Epithelial cell of esophagus (primary cell): ENCODE measurements at places on chromosomes 1 and 21.

DNA sequence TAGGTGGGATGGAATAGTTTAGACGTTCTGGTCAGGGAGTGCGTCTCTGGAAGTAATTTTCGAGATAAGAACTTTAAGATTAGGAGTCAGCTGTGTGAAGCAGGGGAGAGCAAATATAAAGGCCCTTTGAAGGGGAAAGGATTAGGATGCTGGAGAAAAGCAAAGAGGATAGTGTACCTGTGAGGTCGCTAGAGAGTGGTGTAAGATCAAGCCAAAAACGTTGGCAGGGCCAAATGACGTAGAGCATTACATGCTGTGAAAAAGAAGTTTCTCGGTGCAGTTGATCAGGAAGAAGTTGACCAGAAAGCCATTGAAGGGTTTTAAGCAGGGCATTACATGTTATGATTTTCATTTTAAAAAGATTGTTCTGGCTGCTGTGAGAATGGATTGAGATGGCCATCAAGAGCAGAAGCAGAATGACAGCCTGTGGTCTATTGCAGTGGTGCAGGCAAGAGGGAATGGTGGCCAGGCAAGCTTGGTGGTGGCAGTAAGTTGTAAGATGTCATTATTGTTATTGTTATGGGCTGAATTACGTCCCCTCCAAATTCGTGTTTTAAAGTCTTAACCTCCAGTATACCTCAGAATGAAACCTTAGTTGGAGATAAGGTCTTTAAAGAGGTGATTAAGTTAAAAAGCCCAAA is 113.6 kb upstream of the KIF26B start:
- no peak for DNase-seq

DNA sequence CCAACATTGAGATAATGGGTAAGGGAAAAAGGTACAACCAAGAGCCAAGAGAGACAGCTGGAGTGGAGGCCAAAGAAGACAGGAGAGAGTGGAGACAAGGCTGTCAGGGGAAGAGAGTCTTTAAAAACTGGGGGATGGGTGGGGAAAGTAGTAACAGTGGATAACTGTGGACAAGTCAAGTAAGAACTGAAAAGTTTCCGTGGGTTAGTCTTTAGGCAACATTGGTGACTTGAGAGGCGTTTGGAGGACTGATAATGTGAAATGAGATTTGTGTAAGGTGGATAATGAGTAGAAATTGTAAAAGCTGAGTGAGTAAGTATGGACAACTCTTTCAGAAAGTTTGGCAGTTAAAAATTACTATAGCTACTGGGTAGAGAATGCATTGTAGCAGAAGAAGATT is 10.4 kb downstream of the PPP2R5A start:
- DNase-seq = no peak

DNA sequence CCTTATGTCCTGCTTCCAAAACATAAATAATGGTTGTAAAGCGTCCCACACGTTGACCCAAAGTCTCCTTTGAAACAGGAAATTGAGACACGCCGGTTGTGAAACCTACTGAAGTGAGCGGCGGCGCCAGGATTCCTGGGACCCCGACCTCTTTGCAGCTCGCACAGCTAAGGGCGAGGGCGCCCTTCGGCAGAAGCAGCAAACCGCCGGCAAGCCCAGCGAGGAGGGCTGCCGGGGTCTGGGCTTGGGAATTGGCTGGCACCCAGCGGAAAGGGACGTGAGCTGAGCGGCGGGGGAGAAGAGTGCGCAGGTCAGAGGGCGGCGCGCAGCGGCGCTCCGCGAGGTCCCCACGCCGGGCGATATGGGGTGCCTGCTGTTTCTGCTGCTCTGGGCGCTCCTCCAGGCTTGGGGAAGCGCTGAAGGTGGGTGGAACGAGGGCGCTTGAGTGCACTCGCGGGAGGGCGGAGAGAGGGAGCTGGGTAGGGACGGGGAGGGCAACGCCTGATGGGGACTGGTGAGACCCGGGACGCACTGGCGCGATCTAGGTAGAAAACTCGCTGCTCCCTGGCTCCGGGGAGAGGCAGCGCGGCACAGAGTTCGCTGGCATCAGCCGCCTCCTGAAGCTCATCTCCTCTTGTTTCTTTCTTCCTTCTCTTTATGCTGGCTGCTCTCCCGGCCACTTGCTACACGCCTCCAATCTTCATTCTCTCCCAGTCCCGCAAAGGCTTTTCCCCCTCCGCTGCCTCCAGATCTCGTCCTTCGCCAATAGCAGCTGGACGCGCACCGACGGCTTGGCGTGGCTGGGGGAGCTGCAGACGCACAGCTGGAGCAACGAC is at the start of gene CD1D:
CD1D (plus strand) TSS at position 155 of the 836 bp plus-strand sequence; CDS start at position 362, 207 bp downstream.
- peak; percentile 39 for DNase-seq

- no peak for DNase-seq
These were observed 182.0 kb downstream of the DYRK1A start for GRCh38 chr21:37548521-37548981.

DNA sequence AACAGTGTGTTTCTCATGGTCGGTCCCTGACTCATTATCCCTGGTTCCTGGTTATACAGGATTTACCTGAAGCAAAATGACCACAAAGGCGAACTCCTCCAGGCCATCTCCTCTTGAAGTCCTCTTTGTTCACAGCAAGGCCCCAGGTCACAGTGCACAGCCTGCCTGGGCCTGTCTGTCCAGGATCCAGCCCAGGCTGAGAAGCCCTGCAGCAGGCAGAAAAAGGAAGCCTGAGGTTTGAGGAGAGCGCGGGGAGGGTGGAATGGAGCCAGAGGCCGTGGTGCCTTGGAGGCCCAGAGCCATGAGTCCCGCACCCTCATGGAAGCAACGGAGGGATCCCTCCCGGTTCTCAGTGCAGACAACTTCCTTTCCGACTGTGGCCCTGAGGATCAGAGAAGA is 136.8 kb upstream of the IRF2BP2 start:
- peak; percentile 87 for DNase-seq

- DNase-seq = no peak
These were observed 4.8 kb downstream of the DISP3 start for GRCh38 chr1:11483581-11484320.

DNA sequence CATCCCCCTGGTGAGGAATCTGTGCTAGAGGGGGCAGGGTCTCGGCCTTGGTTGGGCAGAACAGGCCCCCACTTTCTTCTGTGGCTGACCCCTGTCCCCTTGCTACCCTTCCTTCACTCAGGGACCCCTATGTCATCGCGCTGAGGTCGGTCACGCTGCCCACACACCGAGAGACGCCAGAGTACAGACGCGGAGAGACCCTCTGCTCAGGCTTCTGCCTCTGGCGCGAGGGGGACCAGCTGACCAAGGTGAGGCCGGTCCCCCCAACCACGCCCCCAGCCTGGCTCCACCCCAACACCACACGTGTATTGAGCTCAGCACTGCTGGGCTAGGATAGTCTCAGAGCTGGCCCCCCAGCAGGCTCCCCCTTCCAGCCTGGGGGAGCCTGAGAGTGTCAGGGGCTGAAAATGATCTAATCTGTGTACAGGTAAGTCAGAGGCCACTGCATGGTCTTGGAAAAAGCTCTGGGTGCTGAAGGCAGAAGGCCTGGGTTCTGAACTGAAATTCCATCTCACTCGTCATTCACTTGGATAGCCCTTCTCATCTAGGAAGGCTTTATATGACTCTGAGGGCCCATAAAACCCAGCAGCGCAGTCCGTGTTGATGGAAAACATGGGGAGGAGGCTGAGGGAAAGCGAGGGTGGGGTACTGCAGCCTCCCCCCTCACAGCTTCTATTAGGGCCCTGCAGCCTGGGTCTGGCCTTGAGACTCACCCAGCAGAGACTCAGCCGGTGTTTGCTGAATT is 15.3 kb downstream of the FAM151A start:
- no peak for DNase-seq

- no peak for DNase-seq
These were observed 411.4 kb upstream of the DEPDC1 start for GRCh38 chr1:68908316-68908715.

GRCh38 chr1:17437260-17437579 is 2.3 kb downstream of the RCC2 start:
- no peak for DNase-seq

DNA sequence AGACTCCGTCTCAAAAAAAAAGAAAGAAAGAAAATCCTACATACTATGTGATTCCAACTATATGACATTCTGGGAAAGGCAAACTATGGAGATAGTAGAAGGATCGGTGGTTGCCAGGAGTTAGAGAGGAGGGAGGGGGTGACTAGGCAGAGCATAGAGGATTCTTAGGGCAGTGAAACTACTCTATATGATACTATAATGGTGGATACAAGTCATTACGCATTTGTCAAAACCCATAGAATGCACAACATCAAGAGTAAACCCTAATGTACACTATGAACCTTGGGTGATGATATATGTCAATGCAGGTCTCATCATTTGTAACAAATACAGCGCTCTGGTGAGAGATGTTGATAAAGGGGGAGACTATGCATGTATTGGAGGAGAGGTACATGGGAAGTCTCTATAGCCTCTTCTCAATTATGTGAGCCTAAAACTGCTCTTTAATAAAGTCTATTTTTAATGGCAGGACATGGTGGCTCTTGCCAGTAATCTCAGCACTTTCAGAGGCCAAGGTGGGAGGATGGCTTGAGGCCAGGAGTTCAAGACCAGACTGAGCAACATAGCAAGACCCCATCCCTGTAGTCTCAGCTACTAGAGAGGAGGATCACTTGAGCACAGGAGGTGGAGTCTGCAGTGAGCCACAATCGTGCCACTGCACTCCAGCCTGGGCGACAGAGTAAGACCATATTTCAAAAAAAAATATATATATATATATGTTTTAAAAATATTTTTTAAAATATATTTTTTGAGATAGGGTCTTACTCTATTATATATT is 17.0 kb downstream of the SLC2A5 start:
- DNase-seq = no peak

GRCh38 chr1:159668739-159669138 is 45.6 kb downstream of the CRP start:
- DNase-seq = no peak

GRCh38 chr1:111463029-111463683 is 10.6 kb upstream of the C1orf162 start:
- DNase-seq = peak; percentile 43

DNA sequence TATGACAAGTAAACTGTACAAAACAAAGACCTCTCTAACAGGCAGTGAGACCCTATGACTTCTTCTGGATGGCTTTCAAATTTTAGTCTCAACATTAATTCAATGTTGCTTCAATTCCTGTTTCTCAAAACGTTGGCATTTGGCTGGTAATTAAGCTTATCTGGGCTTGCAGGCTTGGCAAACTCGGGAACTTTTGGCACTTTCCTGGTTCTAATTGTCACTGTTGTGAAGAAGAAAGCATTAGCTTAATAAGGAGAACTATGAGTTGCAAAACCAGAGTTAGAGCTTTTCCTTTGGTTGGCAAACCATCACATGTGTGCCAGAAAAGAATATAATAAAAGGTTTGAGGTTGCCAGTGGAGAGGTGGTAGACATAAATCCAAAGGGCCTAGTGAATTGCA is 698.3 kb downstream of the LRRIQ3 start:
- DNase-seq = no peak

- no peak for DNase-seq
These were observed 52.0 kb downstream of the SLX9 start for GRCh38 chr21:44991538-44992483.

DNA sequence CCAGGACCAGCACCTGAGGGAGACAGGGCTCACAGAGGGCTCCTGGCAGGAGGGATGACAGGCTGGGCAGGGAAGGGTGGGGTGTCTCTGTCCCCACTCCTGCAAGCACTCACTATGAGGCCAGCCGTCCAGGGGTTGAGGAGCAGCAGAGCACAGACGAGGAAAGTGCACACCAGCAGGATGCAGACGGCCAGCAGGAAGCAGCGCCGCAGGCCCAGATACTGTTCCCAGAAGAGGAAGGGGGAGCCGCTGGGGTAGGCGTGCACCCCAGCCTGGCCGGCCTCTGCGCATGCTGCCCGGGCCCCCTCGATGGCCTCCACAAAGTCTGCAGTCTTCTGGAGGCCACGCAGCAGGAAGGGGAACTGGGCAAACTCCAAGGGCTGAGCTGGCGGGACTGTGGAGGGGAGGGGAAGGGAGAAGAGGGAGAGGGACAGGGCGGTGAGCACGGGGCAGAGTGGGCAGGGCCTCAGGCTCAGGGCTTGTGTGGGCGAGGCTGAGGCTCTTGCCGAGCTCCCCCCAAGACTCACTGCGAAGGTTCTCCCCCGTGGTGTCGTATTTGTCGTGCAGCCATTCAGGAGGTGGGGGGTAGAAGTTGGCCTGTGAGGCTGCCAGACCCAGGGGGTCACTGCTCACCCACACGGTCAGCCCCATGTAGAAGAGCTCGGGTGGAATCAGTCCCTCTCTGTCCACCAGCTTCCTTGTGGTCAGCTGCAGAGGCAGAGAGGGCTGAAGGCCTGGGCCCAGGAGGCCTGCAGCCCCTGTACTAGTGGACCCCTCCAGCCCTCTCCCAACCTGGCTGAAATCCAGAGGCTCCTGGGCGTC is 16.5 kb downstream of the PTCH2 start:
- DNase-seq = no peak

GRCh38 chr1:100443811-100444571 is 91.7 kb downstream of the CDC14A start:
- no peak for DNase-seq

- no peak for DNase-seq
These were observed 238.4 kb downstream of the PLA2G4A start for GRCh38 chr1:187067160-187067559.

DNA sequence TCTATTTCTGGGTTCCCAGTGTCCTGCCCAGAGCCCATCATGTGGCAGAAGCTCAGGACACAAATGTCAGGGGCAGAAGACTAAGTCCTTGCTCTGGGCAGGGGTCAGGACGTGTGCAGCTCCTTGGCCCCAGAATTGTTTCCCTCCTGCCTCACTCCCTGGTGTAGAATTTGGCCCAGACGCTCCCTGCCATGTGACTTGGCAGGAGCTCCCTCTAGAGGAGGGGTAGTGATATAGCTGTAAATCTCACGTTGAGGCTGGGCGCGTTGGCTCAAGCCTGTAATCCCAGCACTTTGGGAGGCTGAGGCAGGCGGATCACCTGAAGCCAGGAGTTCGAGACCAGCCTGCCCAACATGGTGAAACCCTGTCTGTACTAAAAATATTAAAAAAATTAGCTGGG is 91.2 kb downstream of the UBIAD1 start:
- DNase-seq = peak; percentile 27

DNA sequence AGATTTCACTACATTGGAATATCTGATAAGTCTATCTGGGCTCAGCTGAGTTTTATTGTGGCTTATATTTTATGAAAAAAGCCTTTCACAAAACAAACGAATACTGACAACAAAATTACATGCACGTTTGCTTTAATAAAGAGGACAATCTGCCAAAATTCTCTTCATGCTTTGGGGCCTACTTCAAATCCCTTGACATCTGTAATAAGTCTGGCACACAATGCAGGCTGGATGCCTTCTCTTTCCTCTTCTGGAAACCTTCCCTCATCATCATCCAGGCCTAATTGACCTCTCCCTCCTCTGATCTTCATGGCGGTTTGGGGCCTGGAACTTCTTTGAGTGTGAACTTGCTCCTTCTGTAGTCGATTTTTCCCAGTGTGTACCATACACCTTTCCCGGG is 70.3 kb downstream of the MAP10 start:
- no peak for DNase-seq

GRCh38 chr1:29624320-29625083 is 388.2 kb downstream of the PTPRU start:
- peak; percentile 32 for DNase-seq
